NCI-H524 treated with DMSO at 0.1 percent for 48 hours (cell line): ENCODE measurements at places on chromosomes 1 and 21.

- DNase-seq = no peak
These were observed 447 bp downstream of the RUNX3 start for GRCh38 chr1:24929398-24930259.

DNA sequence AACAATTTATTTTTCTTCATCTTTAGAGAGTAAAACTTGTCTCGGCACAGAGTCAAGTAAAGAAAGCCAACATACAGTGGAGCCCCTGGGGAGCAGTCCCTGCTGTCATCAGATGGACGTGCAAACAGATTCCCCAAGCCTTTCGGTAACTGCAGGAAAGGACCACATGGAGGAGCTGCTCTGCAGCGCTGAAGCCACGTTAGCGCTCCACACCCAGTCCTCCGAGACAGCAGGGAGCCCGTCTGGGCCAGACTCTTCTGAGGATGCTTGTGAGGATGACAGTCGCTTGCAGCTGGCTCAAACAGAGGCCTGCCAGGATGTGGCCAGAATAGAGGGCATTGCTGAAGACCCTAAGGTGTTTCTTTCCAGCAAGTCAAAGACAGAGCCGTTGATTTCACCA is 77.1 kb upstream of the SCCPDH start:
- peak; percentile 14 for DNase-seq

DNA sequence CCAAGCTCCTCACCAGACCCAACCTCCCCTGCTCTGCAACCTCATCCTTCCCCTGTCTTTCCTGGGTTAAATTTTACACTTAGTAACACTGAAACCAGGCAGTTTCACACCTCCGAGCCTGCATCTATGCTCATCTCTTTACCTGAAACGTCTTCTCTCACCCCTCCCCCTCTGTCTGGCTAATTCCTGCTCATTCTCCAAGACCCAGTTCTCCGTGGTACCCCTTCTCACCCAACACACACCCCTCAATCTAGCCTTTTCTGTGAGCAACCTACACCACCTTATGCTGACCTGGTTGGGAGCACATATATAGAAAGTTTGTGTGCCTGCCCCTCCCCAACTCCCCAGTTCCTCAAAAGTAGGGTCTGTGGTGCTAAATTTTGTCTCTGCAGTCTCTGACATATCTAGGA is 3.7 kb upstream of the KIAA1614 start:
- no peak for DNase-seq

GRCh38 chr1:172041742-172042141 is 200.4 kb downstream of the DNM3 start:
- DNase-seq = no peak

DNA sequence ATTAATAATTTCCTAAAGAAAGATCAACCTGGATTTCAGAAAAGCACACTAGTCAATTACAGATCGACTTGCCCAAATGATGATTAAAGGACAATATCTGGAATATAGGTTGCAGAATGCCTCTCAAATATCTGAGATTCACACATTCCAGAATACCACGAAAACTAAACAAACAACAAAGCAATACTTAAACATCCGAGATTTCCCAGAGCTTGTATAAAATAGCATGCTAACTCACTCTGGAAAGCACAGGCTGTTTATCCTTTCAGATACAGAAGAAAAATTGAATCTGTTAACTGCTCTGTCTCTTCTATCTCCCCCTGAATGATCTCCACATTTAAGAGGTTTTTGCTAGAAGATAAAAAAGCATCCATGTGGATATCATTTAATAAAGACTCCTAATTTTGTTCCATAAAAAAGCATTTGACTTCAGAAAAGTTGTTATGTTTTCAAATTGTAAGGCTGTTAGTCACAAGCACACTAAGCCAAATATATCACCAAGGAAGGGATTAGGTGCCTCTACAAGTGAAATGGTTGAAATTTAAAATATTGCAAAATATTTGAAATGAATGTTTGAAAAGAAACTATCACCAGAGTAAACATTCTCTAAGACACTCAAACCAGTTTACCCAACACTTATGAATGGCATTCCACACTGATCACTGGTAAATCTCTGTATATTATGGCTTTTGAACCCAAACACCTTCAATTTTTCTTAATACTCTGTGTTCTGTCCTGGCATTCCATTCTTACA is 865.1 kb upstream of the ADAMTS5 start:
- DNase-seq = no peak

DNA sequence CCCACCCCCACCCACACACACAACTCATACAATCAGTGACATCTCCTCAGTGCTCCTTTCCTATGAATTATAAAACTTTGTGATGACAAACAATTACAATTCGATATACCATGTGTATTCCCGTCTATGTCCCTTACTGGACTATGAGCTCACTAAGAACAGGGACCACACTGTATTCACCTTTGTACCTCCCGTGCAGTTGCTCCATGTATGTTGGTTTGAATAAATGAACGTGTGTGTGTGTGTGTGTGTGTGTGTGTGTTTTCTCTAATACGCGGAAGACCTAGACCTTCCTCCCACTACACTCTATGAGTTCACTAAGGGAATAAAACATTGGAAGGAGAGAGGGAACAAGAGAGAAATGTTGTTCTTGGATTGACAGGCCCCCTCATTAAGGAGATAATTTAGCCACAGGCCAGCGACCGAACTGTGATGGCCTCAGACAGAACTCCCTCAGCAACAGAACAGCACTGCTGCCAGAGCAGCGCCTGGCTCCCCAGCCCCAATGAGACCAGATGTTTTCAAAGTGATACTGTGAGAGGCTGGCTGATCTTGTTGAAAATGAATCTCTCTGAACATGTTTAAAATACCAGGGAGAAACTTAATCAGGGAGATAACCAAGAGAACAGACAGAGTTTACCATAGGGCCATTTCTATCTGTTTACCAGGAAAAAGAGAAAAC is 21.7 kb downstream of the BCAR3 start:
- DNase-seq = no peak

GRCh38 chr1:35603468-35603867 is 30.4 kb downstream of the TFAP2E start:
- no peak for DNase-seq

- no peak for DNase-seq
These were observed 218.5 kb downstream of the DISC1 start for GRCh38 chr1:231844986-231845502.

- DNase-seq = no peak
These were observed 6.9 kb downstream of the RIPK4 start for GRCh38 chr21:41759926-41760325.
